ENCODE measurements at places on chromosomes 2 and 18.

DNA sequence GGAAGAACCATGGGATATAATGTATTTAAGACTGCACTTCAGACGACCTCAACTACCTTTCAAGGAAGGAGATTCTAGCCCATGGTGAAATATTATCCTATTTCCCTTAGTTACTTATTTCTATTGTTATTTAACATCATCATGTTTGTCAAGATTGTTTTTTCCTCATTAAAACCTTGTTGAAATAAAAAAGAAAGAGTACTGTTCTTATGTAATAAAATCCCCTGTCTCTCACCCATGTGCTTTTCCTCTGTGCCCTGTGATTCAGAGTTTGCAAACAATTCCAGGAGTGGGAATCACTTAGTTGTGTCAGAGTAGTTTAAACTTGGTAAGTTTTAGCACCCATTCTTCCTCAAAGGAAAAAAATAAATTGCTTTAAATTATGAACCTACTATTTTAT lies 43.6 kb downstream of the ERBB4 start:
- no peak for DNase-seq

DNA sequence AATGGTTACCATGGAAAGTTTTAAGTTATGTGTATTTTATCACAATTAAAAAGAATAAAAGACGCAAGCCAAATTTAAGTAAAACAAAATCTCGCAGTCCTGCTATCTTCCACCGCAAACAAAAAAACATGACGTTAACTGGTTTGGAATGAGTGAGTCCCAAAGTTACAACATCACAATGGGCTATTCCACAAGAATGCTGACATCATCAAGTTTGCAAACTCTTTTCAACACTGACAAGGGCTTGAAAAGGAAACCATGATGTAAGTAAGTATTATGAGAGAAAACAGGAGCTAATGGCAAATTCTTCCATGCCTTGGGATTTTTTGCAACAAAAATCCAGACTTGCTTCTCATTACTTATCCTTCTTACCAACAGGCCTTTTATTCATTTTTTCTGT lies 31.1 kb downstream of the SIGLEC15 start:
- DNase-seq: no peak

DNA sequence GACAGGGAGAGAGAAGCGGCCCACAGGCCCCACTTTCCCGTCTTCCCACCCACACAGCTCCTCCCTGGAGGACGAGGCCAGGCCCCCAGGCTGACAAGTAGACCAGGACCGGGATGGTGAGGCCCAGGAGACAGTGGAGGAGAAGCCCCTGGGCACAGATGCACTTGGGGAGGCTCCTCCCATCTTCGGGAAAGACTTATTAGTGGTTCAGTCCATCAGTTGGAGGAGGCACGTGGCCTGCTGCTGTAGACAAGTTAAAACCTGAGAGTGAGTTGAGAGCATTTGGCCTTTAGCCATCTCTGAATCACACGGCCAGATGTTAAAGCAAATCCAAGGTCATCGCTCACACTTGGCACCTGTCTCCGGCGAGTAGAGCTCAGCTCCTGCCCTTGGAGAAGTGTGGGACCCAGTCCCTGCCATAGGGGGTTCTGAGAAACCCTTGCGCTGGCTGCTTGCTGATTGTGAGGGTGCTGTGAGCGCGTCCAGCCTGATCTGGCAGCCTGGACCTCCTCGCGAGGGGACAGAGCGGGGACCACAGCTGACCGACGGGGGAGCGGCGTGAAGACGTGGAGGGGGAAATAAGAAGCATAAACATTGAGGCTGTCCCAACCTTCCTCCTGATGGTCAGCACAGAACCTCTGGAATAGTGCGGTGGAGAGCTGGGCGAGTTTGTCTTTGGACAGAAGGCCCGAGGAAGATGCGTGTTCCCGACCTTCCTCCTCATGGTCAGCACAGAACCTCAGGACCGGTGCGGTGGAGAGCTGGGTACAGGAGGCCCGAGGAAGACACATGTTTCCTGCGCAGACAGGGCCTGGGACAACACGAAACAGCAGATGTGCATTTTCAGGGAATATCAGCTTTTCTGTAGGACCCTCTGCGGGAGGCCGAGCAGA lies 24.7 kb upstream of the ALLC start:
- DNase-seq: peak; percentile 23

GRCh38 chr2:98764499-98764898 lies 33.6 kb upstream of the MGAT4A start:
- no peak for DNase-seq

- no peak for DNase-seq
These were observed 683.4 kb upstream of the FSHR start for GRCh38 chr2:49837561-49838293.

DNA sequence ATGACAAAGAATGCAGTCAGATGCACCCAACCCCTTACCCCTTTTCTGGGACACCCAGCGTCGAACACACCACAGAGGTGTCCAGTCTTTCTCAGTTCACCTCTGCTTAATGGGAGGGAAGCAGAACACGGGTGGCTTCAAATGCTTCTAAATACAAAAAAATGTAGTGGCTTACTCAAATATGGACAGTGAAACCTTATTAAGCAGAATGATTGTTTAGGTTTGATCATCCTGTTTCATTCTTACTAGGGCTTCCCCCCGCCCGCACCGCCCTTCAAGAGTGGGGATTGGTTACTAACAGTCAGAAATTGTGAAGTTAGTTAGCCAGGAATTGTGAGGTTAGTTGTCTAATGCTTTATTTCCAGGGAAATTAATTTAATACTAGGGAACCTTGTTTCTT lies 21.6 kb downstream of the ATG16L1 start:
- DNase-seq: no peak

DNA sequence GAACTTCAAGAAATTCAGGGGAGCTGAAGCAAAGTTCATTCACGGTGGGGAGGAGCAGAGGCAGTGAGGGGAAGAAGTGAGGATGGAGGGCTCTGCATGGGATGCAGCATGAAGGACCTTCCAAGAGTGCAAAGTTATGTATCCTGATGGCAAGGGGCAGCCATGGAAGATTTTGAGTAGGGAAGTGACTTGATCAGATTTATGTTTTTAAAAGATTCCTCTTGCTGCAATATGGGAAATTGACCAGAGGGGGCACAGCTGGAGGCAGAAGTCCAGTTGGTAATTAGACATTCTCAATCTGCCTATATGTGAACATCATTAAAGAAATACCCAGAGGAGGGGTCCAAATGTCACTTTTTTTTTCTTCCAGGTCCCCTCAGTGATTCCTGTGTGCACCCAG lies 21.5 kb upstream of the ANXA4 start:
- DNase-seq: no peak

DNA sequence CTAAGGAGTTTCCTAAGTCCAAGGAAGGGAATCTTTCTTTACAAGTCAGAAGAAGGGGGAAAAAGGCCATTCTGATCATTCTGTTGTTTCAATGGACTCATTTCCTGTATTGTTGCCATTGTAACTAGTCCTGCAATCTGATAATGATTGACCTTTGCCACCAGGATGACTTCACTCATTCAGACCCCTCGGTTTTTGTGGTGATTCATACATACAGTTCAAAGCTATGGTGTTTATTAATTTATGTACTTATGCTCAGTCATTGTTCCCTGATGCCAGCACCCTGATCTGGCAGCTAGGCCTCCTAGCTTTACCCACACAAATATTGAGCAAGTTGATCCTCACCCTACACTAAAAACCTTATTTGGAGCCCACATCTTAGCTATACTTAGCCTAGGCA lies 57.6 kb upstream of the ZNF519 start:
- no peak for DNase-seq

- no peak for DNase-seq
These were observed 22.6 kb upstream of the FZD5 start for GRCh38 chr2:207792244-207792785.

DNA sequence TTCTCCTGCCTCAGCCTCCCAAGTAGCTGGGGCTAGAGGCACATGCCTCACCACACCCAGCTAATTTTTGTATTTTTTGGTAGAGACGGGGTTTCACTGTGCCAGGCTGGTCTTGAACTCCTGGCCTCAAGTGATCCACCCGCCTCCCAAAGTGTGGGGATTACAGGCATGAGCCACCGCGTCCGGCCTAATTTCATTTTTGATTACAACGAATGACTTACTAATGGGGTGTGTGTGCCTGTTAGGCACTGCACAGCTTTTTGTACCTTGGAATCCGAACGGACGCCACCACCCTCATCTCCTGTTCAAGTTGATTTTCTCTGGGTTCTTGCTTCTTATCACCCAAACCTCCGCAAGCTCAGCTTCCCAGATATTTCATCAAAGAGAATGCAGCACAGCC lies 17.2 kb downstream of the PTMA start:
- DNase-seq: no peak

DNA sequence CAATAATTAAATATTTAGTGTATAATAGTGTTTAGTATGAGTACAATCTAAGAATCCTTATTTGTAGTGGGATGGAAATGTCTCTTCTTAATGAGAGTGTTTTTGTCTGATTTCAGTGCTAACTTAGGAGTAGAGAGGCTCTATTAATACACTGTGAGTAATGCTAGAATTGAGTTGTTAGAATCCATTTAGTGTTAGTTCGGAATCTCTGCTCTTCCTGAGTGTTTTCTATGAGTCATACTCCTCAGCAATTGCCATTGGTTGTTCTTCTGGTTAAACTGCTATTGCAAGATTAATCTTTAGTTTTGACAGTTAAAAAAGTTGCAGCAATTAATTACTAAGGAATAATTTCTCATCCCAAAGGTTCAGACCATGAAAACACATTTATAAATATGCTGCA lies 828.6 kb upstream of the POU3F3 start:
- no peak for DNase-seq

DNA sequence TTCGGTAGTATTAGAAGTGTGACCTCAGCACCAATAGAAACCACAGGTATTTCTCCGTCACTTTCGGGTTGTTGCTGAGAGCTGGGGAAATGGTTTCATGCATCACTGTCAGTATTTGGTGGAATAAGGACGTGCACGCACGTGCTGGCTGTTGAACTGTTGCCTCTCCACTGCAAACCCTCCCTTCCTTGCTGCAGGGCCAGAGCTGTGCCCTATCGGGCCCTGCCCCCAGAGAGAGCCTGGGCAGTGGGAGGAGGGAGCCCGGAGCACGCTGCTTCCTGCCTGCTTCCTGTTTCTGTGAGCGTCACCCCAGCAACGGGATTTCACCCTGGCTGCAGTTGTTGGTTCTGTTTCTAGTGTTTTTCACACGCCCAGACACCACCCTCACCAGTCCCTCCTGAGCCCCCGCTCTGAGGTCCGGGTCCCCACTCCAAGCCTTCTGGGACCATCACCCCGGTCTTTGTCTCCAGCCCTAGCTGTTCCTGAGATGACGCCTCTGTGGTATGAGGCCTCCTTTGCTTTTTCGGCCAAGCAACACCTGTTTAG lies 47.4 kb downstream of the LRRFIP1 start:
- DNase-seq: peak; percentile 72

- DNase-seq: no peak
These were observed 14.4 kb downstream of the FBXO41 start for GRCh38 chr2:73269686-73270465.
